ENCODE measurements at places on chromosomes 12 and 14.

- no peak for DNase-seq
Observed at GRCh38 chr14:38252066-38252710, 3.7 kb downstream of the CLEC14A start.

- DNase-seq, result peak; percentile 45
Observed at GRCh38 chr12:86407620-86408208, 151.5 kb upstream of the MGAT4C start.

GRCh38 chr14:24172261-24172860 lies 481 bp downstream of the REC8 start:
- peak; percentile 50 for DNase-seq

GRCh38 chr14:96215452-96216244 lies 11.0 kb downstream of the BDKRB2 start:
- DNase-seq, result no peak

DNA sequence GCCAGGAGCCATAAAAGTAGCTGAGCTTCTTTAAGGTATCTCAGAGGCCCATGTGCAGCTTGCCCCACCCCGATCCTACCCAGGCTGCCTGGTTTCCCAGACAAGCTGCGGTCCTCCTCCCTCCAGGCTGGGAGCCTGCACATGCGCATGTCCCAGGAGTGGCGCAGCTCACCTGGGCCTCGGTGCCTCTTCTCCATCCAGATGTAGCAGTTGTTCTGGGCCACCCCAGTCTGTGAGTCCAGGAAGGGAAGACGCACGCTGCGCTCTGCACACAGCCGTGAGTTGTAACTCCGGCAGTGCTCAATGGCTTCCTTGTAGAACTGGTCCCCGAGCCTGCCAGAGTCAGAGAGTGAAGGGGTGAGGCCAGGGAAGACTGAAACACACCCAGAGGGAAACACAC lies 122.3 kb downstream of the DPF3 start:
- DNase-seq, result no peak

DNA sequence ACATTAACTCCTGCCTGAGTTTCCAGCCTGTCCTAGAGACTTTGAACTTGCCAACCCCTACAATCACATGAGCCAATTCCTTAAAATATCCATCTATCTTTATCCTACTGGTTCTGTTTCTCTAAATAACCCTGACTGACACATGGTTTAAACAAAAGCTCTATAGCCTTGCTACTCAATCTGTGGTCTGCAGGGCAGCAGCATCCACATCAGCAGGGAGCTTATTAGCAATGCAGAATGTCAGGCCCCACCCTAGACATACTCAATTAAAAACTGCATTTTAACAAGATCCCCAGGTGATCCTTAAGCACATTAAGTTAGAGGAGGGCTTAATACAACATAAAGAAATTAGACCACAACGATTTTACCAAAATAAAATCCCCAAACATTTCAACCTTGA lies 108.3 kb upstream of the CPSF6 start:
- no peak for DNase-seq

GRCh38 chr12:126700096-126700495 lies 1566.9 kb upstream of the TMEM132C start:
- DNase-seq, result no peak

DNA sequence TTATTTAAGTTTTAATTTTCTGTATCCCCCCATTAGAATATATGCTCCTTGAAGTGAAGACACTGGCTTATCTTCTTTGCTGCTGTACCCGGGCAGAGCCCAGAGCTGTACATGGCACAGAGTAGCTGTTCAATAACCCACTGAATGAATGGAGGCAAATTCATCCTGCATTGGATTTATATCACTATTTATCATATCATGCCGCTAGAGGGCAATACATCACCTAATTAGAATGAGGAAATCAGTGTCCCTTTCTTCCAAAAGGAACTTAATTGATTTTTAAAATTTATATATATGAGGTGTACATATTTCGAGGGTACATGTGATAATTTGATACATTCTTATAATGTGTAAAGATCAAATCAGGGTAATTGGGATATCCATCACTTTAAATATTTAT lies 89.2 kb upstream of the TMEM260 start:
- peak; percentile 61 for DNase-seq

DNA sequence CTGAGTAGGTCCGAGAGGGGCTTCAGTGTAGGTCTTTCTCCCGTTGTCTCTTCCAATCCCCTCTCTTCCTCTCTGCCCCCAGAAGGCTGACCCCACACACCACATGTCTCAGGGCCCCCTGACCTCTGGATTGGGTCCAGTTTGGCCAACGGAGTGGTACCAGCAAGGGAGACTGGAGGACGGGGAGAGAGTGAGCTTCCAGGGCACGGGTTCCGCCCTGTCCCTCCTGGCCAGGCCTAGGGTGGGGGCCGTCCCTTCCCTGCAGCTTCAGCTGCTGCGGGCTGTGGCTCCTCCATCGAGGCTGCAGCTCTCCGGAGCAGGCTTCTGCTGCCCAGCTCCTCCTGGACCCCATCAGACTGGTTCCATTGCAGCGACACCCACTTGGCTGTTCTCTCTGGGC lies 17.4 kb downstream of the FZD10 start:
- no peak for DNase-seq

- no peak for DNase-seq
Observed at GRCh38 chr14:67636361-67636919, 16.7 kb downstream of the ARG2 start.

- DNase-seq, result no peak
Observed at GRCh38 chr12:91958816-91959215, 186.8 kb downstream of the BTG1 start.

DNA sequence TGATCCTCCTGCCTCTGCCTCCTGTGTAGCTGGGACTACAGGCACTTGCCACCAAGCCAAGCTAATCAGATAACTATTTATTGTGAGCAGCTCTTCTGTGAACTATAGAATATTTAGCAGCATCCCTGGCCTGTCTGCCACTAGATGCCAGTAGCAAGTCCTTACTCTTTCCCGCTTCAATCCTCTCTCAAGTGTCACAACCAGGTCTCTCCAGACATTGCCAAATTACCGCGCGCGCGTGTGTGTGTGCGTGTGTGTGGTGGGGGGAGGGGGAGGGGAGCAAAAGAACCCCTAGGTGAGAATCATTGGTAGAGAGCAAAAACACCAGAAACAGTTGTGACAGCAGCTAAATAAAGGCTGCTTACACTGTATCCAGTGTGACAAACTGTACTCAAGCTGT lies 49.9 kb downstream of the PPP2R5E start:
- no peak for DNase-seq

GRCh38 chr14:38255408-38255672 lies 553 bp downstream of the CLEC14A start:
- DNase-seq, result no peak

- no peak for DNase-seq
Observed at GRCh38 chr12:24047326-24047725, 97.9 kb upstream of the SOX5 start.

- DNase-seq, result no peak
Observed at GRCh38 chr12:67910360-67911274, 78.6 kb upstream of the IFNG-AS1 start.

DNA sequence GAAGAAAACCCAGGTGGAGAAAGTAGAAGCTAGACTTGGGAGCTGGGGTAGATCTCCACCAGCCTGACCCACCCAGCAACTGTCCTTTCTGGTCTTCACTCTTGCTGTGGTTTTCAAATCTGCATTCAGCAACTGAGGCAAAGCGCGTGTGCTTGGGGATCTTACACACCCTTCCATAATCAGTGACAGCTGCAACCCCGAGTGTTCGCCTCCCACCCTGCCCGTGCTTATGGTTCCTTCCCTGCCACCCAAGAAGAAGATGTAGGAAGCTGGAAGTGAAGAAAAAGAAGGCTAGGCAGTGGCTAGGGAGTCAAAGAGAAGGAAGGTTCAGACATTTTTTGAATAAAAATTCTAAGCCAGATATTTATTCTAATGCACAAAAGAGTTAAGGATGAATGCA lies 162.6 kb upstream of the CCND2 start:
- no peak for DNase-seq

DNA sequence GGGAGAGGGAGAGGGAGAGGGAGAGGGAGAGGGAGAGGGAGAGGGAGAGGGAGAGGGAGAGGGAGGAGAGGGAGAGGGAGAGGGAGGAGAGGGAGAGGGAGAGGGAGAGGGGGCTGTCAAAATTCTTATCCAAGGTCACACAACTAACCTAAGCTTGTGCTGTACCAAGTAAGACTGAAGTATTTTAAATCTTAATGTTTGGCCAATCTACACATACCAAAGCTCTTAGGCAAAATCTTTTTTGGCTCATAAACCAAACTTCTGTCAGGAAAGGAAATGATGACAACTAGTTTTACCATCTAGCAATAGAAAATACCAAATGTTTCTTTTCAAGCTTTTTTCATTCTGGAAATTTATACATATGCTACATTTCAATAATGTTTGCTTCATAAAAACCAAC lies 33.8 kb downstream of the CCDC38 start:
- no peak for DNase-seq

DNA sequence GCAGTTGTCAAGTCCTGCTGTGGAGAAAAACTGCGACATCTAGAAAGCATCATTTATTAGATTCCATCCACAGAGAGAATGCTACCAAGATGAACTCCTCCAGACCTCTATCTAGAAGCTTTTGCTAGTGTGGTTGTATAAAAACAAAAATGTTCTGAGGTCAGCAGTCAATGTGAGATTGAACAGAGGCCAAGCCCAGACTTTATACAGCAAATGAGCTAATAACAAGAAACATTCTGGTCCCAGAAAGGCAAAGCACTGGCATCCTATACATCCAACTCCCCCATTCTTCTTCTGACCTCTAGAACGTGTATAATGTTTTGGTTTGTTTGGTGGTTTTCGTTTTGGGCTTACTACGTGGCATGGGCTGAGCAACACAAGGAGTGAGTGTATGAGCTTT lies 26.7 kb upstream of the RIN3 start:
- no peak for DNase-seq

DNA sequence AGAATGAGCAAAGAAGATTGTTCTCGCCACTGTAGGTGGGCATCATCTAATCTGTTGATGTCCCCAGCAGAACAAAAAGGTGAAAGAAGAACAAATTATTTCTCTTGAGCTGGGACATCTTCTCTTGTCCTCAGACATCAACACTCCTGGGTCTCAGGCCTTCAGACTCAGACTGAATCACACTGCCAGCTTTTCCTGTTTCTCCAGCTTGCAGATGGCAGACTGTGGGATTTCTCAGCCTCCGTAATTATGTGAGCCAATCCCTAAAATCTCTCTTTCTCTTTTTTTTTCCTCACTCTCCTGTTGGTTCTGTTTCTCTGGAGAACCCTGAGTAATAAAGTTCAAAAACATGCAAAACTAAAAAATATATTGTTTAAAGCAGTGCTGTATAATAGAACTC lies 3.7 kb upstream of the TMPRSS12 start:
- DNase-seq, result no peak

GRCh38 chr12:50765095-50765911 lies 1.4 kb downstream of the ATF1 start:
- DNase-seq, result peak; percentile 28

- no peak for DNase-seq
Observed at GRCh38 chr12:93879476-93880421, 202.6 kb downstream of the CRADD start.

- no peak for DNase-seq
Observed at GRCh38 chr14:102419716-102420115, 57.0 kb downstream of the TECPR2 start.

- no peak for DNase-seq
Observed at GRCh38 chr12:76265424-76266180, 82.6 kb downstream of the BBS10 start.

Measured in COR-L47 (cell line).